ENCODE measurements at places on chromosomes 5 and 9.

DNA sequence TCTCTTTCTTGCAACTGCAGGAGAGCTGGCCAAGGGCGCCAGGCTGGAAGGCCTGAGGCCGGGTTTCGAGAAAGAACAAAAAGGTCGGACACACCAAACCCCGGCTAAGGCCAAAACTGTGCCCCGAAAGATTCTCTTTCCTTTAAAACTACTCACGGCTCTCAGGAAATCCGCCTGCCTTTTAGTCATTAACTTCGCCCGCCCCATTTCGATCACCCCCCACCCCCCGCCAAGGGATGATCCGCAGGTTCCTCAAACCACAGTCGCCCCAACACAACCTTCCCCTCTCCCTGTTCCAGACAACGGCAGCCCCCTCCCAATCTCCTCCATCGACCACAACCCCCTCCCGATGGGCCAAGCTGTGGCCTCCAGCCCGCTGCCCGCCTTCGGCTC is 536 bp downstream of the FEM1C start:
- peak; percentile 35 for DNase-seq

- no peak for DNase-seq
Measured at GRCh38 chr9:125969868-125970267, 222.7 kb downstream of the PBX3 start.

- DNase-seq: no peak
Measured at GRCh38 chr9:83012168-83012921, 50.6 kb downstream of the RASEF start.

GRCh38 chr5:77946381-77947040 is 170.4 kb upstream of the TBCA start:
- no peak for DNase-seq

GRCh38 chr5:4258170-4258569 is 662.5 kb downstream of the IRX1 start:
- DNase-seq: no peak

- no peak for DNase-seq
Measured at GRCh38 chr5:3619579-3619978, 23.9 kb downstream of the IRX1 start.

- DNase-seq: no peak
Measured at GRCh38 chr9:135002336-135002735, 84.6 kb upstream of the FCN1 start.

GRCh38 chr5:10584714-10585517 is 21.0 kb downstream of the ANKRD33B start:
- no peak for DNase-seq

GRCh38 chr9:132583584-132584304 is 1.3 kb downstream of the BARHL1 start:
- DNase-seq: no peak

DNA sequence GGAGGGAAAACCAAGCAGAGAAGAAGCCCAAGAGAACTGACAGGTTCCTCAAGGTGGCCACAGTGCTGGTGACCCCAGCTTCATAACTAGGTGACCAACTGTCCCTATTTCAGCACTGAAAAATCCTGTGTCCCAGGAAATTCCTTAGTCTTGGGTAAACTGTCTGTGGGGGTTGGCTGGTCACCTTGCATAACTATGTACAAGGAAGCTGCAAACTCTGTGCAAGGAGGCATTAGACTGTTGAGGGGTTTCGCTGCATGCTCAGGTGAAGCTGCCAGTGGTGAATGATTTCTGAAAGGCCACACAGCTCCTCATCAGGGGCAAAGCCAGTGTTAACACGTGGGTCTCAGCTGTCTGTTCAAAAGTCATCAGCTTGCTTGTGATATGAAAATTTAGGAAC is 36.9 kb downstream of the PCSK5 start:
- DNase-seq: no peak

GRCh38 chr9:92637886-92638620 is 31.9 kb downstream of the IPPK start:
- DNase-seq: no peak

DNA sequence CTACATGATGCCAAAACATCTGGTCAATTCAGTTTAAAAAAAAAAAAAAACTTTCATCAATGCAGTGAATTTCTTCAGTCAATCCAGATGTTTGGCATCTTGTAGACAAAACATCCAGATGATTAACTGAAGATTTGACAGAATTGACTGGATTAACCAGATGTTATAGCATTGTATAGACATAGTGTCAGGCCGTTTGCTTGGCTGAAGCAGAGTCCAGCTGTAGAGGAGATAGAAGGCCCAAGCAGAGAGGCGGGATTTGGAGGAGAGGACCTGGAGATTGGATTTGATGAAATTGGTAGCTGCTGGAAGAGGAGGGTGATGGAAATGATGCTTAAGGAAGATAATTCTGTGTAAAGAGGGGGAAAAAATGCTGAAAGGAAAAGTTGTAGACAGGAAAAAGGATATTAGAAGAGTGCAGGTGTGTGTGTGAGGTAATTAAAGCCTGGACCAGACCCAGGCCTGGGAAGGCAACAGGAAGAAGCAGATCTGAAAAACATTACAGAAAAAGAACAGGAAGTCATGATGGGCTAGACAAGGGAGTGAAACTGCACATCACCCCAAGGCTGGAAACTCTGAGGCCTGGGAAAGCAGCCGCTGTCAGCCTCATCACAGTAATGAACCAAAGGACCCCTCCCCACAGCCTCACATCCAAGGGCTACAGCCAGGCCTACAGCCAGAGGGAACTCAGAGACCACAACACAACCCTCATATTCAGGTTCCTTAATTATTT is 258.3 kb downstream of the CWC27 start:
- no peak for DNase-seq

- no peak for DNase-seq
Measured at GRCh38 chr9:134776080-134776796, 104.4 kb upstream of the FCN2 start.

GRCh38 chr5:75042522-75042921 is 9.8 kb downstream of the GCNT4 start:
- no peak for DNase-seq

- no peak for DNase-seq
Measured at GRCh38 chr5:31148959-31149475, 44.5 kb upstream of the CDH6 start.

- no peak for DNase-seq
Measured at GRCh38 chr5:57417971-57418370, 64.6 kb downstream of the ACTBL2 start.

- peak; percentile 29 for DNase-seq
Measured at GRCh38 chr9:135906291-135907005, 898 bp downstream of the CAMSAP1 start.

DNA sequence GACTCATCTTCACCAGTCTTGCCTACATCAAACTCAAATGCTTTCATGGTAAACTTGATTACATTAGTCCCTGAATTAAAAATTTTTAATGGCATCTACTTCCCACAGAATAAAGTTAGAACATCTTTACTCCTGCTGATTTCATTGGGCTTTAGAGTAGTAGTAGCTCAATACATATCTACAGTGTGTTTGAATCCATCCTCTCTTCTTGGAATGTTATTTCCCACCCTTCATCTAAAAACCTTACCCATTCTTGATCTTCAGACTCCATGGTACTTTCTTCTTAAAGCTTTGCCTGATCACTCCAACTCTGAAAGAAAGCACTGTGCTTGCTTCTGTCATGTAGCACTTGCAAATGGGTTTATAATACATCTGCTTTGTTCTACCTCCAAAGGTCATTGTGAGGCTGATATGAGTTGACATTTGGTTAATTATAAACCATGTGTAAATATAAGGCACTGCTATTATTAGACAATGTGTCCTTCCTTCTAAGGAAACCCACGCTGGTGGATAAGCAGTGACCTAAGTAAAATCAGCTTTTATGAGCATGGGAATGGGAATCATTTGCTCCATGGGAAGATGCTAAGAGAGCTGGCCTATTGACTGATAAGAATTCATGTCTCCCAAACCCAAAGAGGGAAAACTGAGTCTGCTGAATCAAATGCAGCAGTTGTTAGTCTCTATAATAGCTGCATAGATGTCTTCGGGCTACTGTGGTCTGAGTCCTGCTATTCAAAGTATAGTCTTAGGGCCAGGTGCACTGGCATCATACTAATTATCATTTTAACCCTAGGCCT is 7.5 kb upstream of the PRLR start:
- DNase-seq: no peak

- no peak for DNase-seq
Measured at GRCh38 chr5:4189317-4189716, 593.7 kb downstream of the IRX1 start.

- DNase-seq: no peak
Measured at GRCh38 chr5:158699298-158699880, 400.3 kb downstream of the EBF1 start.

DNA sequence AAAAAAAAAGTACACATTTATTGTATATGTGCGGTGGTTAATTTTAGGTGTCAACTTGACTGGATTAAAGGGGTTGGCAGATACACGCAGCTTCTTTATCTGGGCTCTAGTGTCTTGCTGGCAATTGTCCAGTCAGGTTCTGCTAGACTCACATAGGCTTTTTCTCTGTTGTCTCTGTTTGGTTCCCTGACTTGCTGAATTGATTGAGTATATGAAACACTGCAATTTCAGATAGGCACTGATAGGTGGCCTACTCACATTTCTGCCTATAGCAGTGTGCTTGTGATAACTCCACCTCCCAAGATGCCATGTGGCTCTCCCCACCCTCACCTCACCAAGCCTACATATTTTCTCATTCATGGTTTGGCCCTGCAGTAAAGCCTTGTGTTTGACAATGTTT is 52.5 kb downstream of the AOPEP start:
- DNase-seq: peak; percentile 15

GRCh38 chr9:93024986-93025630 is 33.4 kb upstream of the SUSD3 start:
- no peak for DNase-seq

GRCh38 chr9:83060556-83060955 is 2.4 kb downstream of the RASEF start:
- DNase-seq: peak; percentile 81

GRCh38 chr9:115378241-115378640 is 260.3 kb upstream of the TNC start:
- no peak for DNase-seq

DNA sequence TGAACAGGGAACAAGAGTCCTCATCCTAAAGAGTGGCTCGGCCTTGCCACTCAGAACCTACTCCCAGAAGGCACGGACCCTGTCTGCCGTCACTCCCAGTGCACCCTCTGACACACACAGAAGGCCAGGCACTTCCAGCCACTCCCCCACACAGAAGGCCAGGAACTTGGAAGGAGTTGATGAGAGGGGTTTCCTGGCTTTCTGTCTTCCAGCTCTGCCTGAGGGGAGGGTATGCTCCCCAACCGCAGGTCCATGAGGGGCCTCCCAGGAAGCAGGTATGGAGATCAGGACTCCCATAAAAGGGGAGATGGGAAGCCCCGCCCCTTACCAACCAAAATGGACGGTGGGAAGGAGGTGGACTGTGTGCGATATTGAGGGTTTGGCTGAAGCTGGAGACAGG is 247.6 kb upstream of the IRX4 start:
- no peak for DNase-seq

GRCh38 chr5:143198332-143198731 is 205.2 kb downstream of the NR3C1 start:
- no peak for DNase-seq

DNA sequence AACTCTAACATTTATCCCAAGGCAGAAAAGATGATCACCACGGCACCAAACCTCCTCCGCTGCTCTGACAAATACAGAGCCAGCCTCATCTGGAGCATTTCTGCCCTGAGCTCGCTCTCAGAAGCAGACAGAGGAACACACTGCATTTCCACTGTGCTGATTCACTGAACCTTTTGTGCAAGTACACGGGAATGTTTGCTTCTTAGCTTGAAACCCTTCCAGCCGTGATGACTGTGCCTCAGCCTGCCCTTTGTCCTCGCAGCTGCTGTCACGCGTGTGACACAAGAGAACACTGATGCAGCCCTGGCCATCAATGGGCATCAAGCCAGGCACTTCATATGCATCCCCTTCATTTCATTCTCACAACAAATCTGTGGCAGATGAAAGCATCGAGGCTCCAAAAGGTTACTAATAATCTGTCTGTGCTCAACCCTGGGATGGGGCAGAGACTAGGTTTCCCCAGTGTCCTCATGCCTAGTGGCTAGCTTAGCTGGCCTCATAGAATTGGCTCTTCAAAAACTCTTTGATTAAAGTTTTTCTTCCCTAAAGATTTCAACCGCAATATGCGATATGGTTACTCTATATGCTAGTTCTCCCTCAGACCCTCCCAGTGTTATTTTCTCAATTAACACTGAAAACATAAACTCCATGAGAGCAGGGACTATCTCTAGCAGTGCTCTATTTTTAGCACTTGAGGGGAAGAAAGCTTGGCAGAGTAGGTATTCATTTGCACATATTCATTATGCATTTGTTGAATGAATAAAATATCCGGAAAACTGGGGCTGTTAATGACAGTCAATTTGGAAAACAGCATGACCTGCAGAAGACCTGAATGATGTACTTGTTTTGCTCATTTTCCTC is 7.3 kb downstream of the CDC14B start:
- peak; percentile 66 for DNase-seq

DNA sequence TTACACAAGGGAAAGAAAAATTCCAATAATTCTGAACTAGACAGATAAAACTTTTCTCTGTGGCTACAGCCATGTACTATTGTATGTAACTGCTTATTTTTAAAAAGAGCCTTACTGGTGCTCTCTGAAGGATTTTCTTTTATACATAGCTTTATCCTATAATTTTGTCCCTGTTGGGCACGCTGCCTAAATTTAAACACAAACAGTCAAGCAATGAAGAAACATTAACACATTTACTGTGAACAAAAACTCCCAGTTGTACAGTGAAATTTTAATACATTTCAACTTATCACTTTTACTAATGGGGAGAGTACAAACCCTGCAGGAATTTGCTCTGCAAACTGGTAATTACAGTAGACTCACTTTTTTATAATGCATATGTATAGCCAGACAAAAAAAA is 273.3 kb downstream of the BNC2 start:
- DNase-seq: no peak

DNA sequence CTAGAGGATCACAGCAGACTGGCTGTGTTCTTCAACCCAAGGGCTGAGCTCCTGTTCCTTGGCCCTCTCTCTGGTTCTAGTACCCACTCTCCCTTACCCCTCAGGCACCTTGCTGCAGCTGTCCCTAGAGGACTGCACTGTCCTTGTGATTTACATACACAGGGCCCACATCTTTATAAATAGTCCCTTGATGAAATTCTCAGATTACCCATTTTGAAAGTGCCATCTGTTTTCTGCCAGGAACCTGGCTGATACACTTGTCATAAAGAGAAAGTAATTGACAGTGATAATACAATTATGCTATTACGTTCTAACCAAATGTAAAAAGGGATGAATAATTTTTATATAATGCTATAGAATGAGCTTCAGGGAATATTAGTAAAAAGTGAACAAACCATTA is 16.5 kb upstream of the SPARC start:
- peak; percentile 90 for DNase-seq

GRCh38 chr9:116941266-116941665 is 254.2 kb downstream of the TRIM32 start:
- DNase-seq: peak; percentile 76
